ENCODE measurements at places on chromosomes 12 and 14.

DNA sequence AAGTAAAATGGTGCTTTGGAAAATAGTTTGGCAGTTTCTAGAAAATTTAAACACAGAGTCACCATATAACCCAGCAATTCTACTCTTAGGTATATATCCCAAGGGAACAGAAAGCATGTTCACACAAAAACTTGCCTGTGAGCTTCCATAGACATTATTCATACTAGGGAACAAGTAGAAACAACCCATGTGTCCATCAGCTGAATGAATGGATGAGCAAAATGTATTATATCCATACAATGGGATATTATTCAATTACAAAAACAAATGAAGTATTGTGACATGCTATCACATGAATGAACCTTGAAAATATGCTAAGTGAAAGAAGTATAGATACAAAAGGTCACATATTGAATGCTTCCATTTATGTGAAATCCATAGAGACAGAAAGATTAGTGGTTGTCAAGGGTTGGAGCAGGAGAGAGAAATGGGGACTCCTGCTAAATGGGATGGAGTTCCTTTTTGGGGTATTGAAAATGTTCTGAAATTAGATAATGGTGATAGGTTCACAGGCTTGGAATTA is 7.9 kb downstream of the SLC10A1 start:
- DNase-seq = no peak

DNA sequence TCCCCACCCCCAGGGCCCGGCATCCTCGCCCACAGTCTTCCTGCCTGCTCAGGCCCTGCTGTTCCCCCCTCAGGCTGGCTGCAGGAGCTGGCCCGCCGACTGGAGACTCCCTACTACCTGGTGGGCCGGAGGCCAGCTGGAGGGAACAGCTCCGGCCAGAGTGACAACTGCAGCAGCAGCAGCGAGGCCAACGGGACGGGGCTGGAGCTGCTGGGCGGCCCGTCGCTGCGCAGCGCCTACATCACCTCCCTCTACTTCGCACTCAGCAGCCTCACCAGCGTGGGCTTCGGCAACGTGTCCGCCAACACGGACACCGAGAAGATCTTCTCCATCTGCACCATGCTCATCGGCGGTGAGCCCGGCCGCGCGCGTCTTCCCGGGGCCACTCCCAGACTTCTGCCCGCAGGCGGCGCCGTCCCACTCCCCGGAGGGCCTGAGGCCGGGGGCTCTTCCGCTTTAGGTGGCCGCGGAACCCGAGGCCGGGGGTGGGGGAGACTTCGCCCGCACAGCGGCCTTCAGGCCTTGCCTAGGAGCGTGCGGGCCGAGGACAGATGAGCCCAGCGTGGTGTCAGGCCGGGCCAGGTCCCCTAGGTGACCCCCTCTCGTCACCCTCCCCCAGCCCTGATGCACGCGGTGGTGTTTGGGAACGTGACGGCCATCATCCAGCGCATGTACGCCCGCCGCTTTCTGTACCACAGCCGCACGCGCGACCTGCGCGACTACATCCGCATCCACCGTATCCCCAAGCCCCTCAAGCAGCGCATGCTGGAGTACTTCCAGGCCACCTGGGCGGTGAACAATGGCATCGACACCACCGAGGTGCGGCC is 10.2 kb downstream of the KCNH3 start:
- no peak for DNase-seq

GRCh38 chr12:57744194-57744776 is 554 bp upstream of the TSPAN31 start:
- DNase-seq = peak; percentile 60

DNA sequence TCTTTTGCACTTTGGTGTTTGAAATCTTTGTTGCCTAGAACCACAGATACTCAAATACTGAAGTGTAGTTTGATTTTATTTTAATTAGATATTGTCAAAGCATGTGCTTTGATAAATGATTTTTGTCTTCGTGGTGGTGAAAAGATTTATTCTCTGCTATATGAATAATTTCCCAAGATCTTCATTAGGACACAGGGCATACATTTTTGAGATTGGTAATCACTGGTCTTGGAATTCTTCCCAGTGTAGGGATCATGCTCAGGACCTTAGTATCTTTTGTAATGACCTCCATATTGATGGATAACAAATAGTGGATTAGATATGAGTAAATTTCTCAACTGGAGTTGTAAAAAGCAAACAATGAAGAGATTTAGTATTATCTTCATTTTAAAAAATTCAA is 28.2 kb downstream of the TBK1 start:
- DNase-seq = no peak

DNA sequence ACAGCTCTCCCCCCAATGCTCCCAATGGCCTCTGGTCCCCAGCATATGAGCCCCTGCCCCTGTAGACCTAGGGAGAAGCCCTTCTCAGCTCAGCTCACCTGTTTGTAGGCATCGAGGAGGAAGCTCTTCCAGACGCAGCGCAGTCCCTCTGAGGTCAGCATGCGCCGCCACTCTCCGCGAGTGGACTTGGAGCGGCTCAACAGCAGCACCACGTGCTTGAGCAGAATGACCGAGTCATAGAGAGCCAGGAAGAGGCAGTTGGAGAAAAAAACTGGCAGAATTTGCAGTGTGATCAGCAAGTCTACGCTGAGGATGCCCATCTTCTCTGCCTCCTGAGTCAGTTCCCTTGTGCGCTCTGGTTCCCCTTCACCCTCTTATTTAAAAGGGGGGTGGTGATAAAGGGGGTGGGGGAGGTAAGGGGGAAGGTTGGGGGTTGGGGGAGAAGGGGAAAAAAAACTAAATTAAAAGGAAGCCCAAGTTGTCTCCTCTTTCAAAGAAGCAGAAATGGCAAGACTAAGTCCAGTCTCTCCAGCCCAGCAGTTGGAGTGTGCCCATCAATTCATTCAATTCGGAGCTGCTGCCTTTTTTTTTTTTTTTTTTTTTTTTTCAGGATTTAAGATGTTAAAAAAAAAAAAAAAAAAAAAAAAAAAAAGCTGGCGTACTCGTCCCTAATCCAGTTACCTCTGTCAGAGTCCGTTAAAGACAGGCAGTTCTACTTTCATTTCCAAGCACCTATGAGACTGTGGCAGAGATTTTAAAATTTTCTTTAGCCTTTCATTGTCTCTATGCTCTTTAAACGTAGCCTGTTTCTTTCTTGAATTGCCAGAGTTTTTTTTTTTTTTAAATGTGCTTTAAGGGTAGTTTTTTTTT is at the start of gene DIO2:
DIO2 (minus strand) TSS at position 352 of the 870 bp plus-strand sequence; CDS start at position 320, 32 bp downstream.
- no peak for DNase-seq

DNA sequence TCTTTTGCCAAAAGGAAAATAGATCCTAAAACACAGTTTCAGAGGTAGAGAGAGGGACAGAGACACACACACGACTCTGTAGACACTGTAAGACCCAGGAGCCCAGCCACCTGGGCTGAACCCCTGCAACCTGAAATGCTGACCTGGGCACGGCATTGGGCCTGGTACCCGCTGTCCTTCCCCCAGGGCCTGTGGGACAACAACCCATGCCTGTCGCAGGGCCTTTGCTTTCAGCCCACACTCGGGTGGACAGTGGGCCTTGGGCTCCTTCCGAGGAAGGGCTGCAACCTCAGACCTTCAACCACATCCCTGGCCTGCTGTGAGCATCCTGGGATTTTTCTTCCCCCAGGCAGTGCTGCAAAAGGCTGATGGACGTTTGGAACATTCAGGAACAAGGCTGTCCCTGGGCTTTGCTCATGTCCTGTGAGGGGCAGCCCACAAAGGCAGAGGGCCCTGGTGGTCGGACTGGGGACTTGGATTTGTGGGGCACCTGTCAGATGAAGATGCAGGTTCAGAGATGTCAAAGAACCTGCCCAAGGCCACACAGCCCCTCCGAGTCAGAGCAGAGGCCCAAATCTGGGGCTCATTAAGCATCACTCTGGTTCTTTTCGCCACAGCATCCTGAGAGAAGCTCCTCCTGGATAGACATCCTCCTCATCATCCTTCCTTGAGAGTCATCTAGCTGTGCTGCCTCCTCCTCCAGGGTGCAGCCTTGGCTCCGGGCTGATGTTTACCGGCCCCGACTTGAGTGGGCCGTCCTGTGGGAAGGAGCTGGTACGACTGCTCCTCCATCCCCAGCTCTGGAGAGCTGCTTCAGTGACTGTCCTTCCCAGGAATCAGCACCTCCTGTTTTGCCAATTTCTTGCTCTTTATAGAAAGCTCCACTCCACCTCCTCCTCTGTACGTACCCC is 32.7 kb downstream of the CCDC92 start:
- no peak for DNase-seq

DNA sequence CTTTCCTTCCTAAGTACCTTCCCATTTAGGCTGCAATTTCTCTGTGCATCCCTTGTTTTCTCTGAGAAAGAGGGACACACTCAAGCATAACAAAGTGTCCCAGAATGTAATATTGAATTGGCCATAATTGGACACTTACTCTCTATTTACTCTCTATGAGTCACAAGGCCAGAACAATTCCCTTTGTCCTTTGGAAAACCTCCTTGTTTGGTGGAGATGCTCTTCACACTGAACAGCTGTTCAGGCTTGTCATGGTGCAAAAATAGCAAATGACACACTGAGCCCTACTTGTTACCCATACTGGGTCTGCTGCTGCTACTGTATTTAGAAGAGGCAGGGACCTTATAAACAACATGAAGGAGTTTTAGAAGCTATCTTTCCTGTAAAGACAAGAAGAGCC is 1590.5 kb upstream of the TMEM132C start:
- DNase-seq = no peak

DNA sequence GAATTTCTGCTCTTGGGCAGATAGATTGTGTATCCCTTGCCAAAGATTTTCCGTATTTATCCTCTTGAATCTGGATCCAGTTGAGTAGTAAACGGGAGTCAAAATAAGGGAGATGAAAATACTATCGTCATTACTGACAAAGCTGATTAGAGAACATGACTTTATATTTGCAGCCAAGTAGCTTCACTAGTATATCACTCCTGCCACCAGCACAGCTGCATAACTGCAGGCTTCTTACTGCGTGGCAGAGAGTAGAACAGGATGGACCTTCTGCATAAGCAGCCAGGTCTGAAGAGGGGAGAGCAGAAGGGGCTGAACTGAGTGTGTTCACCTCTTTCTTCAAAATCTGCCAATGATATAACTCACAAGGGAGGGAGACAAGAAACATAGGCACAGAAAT is 283.7 kb downstream of the FBXL14 start:
- DNase-seq = no peak

GRCh38 chr12:100793182-100793581 is 1.4 kb upstream of the ANO4 start:
- no peak for DNase-seq

DNA sequence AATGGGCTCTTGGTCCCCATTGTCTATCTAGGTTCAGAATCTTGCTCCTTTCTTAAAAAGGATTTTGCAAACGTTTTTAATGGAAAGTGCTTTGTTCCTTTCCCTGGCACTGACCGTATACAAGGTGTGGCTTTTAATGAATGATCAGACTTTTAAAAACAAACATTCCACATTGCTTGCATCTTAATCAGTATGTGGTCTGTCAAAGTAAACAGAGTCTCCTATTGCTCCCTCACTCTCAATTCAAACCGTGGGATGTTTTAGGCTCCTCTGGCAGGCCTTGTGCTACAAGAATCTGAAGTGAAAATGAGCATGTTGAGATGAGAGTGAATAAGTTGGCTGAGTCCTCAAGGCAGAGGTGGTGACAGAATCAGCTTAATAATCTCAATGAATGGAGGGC is 107.0 kb downstream of the VRK1 start:
- DNase-seq = no peak

- no peak for DNase-seq
Observed at GRCh38 chr12:32080435-32080834, 26.2 kb upstream of the BICD1 start.
